ENCODE measurements at places on chromosomes 6 and 20.
A peak's percentile ranks its signal among the peaks of the same experiment; 100 is the strongest.

GRCh38 chr20:11186301-11187008 lies 512.7 kb upstream of the JAG1 start:
- DNase-seq: no peak

GRCh38 chr6:122214605-122215318 lies 184.7 kb upstream of the HSF2 start:
- no peak for DNase-seq

DNA sequence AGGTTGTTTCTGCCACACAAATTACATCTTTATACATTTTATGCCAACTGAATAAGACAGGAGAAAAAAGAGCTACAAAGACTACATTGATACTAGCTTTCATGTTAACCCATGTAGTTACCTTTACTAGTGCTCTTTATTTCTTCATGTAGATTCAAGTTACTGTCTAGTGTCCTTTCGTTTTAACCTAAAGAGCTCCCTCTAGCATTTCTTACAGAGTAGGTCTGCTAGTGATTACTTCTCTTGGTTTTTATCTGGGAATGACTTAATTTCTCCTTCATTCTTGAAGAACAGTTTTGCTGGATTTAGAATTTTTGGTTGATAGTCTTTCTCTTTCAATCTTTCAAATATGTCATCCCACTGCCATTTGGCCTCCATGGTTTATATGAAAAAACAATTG lies 21.2 kb upstream of the NOP56 start:
- DNase-seq: no peak

DNA sequence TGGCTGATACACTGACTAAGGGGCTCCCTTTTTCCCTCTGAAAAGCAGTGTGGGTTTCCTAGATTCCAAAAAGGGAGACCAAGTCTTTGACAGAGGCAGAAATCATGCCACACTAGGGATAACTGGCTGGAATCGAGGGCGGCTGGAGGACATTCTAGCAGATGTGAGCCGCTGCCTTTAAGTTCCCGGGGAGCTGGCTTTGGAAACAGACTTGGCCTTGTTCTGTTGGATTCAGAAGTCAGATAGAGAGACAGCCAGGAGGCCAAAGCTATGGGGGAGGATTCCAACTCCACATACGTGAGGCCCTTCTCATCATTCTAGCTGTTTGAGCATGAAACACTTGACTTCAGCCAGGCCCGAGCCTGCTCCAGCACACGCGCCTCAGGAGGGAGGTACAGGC lies 109.9 kb upstream of the FOXC1 start:
- DNase-seq: no peak

DNA sequence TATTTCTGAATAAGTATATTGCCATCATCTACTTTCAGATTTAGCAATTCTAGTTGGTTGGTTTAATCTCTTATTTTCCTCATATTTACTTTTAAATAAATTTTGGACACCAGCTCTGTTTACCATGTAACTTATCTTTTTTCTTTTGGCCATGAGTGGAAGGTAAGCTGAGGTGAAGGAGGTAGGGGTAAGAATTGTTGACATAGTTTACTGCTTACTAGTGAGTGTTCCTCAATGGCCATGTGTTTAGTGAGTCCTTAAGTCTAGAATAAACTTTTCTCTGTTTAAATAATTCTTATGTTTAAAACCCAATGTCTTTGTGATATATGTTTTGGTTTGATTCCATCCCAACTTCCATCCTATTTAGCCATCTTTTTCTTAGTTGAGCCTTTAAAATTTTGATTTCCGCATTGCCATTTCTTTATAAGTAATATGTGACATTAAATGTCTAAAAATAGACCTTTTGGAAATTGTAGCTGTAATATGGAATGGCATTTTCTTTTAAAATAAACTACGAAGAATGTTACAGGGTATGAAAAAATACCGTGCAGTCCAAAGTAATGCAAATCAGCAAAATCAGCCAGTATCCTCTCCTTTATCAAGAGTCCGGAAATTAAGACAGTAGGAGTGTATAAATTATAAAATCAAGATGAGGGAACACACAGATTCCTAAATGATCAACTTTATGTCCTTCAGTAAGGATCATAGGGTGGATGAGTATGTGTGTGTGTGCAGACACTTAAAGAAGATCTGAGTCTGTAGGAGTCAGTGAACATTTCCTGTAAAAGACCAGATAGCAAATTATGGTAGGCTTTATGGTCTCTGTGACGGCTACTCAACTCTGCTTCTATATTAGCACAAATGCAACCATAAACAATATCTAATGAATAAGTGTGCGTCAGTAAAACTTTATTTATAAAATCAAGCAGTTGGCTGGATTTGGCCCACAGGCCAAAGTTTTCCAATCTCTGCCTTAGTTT lies 10.3 kb downstream of the STXBP5 start:
- DNase-seq: no peak

GRCh38 chr6:72653026-72653425 lies 31.2 kb downstream of the KCNQ5 start:
- DNase-seq: no peak

- no peak for DNase-seq
Observed at GRCh38 chr6:137700751-137701477, 166.1 kb upstream of the TNFAIP3 start.

GRCh38 chr20:14691994-14692393 lies 354.6 kb upstream of the FLRT3 start:
- DNase-seq: no peak

GRCh38 chr6:36818756-36819155 lies 20.5 kb downstream of the CPNE5 start:
- no peak for DNase-seq

GRCh38 chr6:156425359-156426020 lies 351.7 kb upstream of the ARID1B start:
- DNase-seq: no peak

DNA sequence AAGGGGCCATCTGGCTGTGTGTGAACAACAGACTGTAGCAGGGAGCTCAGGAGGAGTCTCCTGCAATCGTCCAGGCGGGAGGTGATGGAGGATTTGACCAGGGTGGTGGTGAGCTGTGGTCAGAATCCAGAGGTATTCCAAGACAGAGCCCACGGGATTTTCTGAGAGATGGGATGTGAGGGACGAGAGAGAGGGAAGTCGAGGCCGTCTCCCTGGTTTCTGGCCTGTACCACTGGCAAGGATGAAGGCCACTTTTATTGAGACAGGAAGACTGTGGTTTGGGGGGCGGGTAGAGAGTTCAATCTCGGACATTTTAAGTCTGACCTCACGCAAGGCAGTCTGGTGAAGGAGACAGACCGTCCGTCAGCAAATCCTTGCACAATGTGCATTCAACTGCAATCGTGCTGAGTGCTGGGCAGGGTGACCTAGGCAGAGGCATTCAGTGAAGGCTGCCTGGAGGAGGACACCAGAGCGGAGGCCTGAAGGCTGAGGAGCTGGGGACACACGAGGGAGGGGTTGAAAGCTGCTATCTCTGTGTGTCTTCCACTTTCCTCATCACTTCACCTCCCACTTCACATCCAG lies 53.9 kb downstream of the PREX1 start:
- DNase-seq: no peak

DNA sequence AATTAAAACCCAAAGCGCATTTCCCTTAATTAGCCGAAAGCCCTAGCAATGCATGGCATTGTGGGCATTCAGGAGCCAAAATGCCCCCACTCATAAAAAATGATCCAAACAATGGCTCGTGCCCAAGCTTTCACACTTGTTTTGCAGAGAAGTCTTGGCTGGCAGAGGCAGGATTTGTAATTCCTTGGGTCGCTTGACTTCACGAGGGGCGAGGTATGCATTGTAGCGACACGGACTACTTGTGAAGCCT lies 613 bp upstream of the SASH1 start:
- no peak for DNase-seq

DNA sequence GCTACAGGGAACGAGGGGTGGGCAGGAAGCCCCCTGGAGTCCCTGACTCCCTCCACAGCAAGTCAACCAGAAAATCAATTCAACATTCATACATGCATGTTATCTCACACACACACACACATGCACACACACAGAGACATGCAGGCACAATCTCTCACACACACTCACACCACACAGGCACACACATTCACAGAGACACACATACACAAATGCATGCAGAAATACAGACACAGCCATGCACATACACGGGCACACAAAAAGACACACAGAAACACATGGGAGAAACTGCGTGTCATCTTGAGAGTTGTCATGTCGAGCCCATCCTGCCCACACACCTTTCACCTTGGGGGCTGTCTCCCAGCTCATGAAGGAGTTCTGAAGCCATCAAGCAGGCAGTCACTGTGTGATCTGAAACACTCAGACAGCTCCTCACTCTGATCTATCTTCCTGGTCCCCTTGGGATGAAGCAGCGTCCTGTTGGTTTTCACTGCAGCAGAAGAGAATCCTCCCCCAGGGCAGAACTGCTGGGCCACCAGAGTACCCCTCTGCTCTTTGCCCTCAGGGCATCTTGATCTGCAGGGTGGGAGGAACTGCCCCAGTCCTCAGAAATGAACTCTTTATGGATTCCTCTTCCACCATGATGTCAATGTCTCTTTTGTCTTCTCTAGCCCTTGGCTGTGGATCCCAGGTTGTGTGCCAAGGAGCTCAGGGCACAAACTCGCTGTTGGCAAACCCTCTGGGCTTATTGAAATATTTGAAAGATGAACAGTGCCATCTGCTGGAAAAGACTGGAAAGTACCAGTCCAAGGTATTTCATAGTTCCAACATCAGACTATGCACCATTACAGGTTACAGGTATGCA lies 8.8 kb downstream of the RAET1L start:
- DNase-seq: peak; percentile 23

GRCh38 chr20:45909817-45910669 lies 1.9 kb downstream of the PLTP start:
- DNase-seq: no peak

- no peak for DNase-seq
Observed at GRCh38 chr20:57369596-57369995, 18.5 kb downstream of the RAE1 start.

DNA sequence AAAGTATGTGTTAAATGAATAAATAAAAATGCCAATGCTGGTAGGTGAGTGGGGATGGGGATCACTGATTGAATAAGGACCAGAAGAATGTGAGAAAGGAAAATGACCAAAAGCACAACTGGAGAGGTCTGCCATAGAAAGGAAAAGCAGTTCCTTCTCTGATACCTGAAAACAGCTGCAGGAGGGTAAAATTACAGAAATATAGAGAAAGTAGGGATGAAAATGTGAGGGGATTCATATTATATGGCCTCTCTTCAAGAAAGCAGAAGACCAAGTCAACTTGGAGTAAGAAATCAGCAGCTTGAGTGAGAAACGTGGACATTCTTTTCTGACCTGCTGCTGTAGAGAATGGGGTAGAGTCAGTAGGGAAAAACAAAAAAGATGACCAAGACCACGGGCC lies 125.1 kb downstream of the MYB start:
- no peak for DNase-seq

DNA sequence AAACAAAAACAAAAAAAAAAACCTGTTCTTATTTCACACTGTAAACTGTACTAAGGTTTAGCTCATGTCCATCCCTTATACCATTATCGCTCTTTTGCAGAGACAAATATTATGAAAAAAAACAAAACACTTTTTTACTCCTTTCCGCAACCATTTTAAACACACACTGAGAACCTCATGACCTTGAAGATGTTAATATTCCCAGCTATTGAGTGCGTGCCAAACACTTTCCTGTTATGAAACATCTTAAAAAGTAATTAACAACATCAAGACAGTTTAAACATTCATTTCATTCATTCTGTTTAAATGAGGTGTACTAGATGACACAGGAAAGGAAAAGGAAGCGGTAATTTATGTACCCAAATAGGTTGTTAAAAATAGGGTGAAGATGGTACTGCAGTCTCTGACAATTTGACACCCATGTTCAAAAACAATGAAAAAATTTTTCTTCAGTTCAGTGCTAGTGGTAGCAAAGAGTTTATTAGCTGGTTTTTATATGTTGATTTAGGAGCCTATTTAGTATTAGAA lies 3.9 kb upstream of the ARHGAP18 start:
- DNase-seq: no peak

GRCh38 chr6:132202574-132202973 lies 198.7 kb downstream of the MOXD1 start:
- DNase-seq: no peak

GRCh38 chr6:16278048-16278724 lies 39.8 kb downstream of the GMPR start:
- no peak for DNase-seq

DNA sequence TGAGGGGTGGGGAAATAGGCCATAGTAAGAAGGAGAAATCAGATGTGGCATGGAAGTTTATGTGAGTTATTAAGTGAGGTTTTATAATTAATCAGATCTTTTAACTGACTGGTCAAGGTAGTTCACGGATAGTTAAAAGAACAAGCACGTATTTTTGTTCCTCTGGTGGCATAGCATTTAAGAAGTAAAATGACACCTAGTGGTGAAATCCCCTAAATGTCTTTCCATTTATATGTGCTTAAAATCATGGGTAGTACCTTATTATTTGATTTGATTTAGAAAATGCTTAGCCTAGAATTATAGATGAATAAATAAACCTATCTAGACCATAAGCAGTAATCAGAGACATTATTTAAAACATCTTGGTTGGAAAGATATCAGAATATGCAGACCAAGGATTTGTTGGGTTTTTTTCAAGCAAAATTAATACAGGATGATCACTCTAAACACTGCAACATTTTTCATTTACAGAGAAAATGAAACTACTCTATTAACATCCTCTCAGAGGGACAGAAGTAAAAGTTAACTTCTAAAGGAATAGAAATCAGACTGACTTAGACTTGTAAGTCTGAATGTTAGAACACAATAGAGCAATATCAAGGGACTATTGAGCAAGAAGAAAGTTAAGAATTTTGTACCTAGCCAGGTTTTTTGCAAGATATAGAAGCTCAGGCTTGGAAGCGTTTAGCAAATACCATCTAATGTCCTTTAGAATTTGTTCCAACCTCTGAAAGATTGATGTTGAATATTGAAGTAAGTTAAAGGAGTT lies 81.1 kb downstream of the STXBP5 start:
- no peak for DNase-seq

GRCh38 chr6:163954088-163954775 lies 539.7 kb downstream of the QKI start:
- DNase-seq: no peak

Measured in keratinocyte (primary cell).